Adipocyte (in vitro differentiated cells): ENCODE measurements at places on chromosomes 2 and 18.

GRCh38 chr18:76448256-76449110, 46.6 kb downstream of the ZNF516 start:
- DNase-seq: no peak

DNA sequence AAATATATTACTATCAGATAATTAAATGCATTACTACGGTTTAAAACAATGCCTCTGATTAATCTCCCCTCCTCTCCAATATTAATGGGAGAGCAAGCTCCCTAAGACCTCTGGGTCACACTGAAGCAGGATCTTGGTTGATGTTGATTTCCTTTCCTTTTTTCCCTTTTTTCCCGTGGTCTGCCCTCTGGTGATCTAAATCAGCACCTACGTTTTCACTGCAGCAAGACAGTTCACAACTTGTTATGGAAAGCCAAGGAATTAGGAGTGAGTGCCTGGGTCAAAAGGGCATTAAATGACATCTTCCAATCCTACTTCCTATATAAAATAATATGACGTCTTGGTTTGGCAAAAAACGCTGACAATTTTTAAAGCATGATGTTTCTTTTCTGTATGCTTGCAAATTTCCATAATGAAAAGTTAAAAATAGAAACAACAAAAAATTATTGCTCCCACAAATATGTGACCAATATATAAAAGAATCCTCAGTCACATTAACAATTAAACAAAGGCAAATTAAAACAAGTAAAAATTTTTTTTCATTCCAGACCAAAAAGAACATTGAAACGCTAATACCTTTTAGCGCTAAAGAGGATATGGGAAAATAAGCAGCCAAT, 7.9 kb upstream of the CFAP36 start:
- DNase-seq: peak; percentile 71

DNA sequence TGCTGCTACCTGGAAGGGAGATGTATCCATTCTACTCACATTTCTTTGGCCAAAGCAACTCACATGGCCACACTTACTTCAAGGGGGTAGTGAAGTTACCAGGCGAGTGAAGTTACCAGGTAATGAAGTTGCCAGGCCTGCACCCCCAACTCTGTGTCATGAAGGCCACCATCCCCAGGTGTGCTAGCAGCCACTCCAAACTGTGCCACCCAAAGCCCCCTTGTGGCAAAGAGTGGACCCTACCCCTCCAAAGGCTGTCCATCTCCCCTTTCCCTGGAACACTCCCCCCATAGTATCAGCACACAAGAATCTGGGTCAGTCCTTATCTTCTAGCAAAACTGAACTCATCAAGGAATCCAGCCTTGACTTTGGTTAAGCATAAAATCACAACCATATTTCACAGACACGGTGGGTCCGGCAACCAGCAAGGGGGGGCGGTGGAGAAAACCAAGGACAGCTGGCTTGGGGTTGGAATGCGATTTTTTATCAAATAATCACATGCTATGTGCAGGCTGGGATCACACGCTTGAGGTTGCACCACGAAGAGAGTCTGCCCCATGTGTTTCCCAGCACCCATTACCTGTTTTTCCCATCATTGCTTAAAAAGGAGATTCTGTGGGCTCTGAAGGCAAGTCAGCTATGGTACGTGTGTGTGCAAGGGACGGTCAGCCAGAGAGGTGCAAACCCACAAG, 60.9 kb downstream of the ZFP36L2 start:
- DNase-seq: no peak

GRCh38 chr2:215702116-215702902, 266.4 kb upstream of the FN1 start:
- DNase-seq: no peak

- DNase-seq: no peak
These were observed 49.0 kb downstream of the CAPN13 start for GRCh38 chr2:30758191-30758651.

- DNase-seq: no peak
These were observed 26.3 kb upstream of the TMEM182 start for GRCh38 chr2:102735416-102736109.

- no peak for DNase-seq
These were observed 246.3 kb upstream of the NRP2 start for GRCh38 chr2:205435970-205436369.

GRCh38 chr2:47172156-47172921, 17.2 kb upstream of the STPG4 start:
- no peak for DNase-seq

- DNase-seq: peak; percentile 18
These were observed 64.0 kb downstream of the RALBP1 start for GRCh38 chr18:9539283-9539682.

- no peak for DNase-seq
These were observed 75.8 kb upstream of the ZEB2 start for GRCh38 chr2:144595686-144596072.

- DNase-seq: no peak
These were observed 204.6 kb downstream of the MGAT5 start for GRCh38 chr2:134458473-134458853.

- DNase-seq: no peak
These were observed 50.1 kb downstream of the CIB4 start for GRCh38 chr2:26590980-26591618.

DNA sequence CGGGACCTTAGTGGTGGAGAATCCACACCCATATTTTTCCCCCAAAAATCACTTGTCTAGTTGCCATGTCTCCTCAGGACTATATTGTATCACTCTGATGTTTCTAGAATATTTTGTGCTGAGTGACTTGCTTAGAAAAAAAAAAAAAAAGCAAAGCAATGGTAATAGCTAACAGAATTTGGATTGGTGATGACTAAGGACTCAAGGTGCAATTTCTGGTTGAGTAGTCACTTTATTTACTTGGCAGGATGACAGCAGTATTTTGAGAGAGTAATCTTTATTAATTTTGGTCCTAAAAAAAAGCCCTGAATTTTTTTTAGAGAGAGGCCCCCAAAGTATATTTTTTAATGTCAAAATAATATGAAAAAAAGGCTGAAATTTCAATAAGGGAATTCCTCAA, 32.8 kb upstream of the MYO3B start:
- no peak for DNase-seq

DNA sequence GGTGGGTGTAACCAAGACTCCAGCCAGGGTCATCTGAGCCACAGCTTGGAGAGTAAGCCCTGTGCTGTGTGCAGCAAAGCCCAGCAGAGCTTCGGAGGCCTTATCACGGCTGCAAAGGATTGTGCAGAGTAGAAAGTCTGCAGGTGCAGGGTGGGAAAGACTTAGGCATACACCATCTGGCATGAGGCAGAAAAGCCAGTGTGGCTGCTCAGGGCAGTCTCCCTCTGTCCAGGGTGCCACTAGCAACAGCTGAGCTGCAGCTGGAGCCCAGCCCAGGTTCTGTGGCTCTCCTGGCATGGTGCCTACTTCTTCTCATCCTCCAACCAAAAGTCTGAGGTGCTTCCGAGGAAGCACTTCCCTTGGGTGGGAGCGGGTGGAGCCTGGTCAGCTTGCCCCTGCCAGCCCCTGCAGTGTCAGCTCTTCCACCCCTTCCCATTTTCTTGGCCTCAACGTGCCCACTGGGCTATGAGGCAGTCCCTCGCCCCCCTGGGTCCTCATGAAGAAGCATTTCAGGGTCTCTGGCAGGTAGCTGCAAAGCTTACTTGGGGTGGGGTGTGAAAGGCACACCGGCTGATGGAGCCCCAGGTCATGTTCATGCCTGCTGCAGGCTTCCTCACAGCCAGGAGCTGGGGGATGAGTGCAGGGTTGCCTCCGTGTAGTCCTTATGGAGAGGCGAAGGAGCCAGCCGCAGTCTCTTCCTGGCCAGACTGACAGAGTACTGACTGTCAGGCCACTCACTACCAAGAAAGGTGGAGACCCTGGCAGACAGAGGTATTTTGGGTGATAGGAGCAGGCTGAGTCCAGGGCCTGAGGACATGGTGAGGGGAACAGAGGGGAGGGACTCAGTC, 4.8 kb downstream of the AMER3 start:
- DNase-seq: no peak

DNA sequence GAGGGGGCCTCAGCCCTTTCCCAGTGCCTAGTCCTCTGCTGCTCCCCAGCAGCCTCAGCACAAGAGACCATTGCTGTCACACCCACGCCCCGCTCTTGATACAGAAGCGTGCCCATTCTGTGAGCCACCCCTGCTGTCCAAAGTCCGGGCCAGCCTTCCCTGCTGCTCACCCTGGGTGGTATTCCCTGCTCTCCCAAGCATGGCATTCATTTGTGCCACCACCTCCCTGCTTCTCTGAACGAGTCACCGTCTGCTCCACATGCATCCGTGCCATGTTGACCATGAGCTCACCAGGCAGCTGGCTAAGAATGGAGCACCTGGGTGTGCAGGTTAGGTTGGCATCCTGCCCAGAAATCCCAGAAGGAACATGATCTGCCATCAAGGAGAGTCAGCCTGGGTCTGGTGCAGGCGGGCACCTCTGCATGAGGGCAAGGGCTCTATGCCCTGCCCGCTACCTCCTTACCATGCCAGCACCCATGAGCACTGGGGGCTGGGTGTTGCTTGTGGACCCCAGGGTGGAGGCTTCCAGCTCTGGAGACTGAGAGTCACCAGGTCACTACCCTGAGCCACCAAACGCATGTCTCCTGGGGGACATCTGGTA, 63.0 kb downstream of the TWIST2 start:
- no peak for DNase-seq

- DNase-seq: no peak
These were observed 24.1 kb downstream of the TFPI start for GRCh38 chr2:187529977-187530721.

GRCh38 chr18:42404151-42404550, 449.1 kb downstream of the PIK3C3 start:
- no peak for DNase-seq

DNA sequence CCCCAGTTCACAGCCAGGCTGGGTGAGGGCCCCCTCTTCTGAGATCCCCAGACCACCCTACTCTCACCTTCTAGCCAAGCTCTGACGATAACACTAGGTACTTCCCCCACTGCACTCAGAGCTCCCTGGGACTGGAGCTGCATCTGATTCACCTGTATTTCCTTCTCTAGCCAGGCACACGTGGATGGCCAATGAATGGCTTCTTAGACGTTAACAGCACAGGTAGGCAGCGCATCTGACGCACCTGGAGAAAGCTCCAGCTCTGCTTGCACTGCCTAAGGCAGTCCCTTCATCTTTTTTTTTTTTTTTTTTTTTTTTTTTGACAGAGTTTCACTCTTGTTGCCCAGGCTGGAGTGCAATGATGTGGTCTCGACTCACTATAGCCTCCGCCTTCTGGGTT, 48.1 kb downstream of the GALNT14 start:
- DNase-seq: no peak

DNA sequence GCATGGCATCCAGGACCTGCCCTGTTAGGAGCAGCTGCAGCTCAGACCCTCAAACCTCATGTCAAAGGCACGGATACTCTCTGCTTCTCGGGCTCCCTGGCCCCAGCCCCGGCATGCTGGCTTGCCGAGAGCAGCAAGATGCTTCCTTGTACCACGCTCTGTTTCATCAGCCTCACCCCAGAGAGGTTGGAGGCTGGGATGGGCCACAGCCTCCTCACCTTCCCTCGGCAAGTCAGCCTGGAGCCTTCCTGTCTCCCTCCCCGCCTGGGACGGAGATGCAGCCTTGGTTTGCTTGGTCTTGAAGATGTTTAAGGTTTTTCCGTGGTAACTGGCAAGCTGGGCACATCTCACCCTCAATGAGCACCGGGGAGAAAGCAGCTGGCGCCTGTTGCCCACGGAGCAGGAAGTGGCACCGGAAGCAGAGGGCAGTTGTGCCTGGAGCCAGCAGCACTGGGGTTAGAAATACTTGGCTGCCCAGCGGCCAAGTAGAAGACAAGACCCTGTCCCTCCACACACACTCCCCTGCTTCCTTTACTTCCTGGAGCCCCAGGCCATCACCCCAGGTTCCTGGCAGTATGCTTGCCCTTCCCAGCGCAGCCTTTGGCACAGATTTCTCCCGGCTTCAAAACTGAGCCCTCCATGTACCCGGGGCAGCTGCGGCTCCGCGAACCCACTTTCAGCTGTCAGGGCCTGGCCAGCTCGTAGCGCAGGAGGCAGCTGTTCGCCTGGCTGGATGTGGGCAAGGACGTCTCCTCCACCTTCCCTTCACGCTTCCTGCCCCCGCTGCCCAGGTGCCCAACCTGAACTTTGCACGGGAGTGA, 17.4 kb downstream of the FBLN7 start:
- DNase-seq: no peak

DNA sequence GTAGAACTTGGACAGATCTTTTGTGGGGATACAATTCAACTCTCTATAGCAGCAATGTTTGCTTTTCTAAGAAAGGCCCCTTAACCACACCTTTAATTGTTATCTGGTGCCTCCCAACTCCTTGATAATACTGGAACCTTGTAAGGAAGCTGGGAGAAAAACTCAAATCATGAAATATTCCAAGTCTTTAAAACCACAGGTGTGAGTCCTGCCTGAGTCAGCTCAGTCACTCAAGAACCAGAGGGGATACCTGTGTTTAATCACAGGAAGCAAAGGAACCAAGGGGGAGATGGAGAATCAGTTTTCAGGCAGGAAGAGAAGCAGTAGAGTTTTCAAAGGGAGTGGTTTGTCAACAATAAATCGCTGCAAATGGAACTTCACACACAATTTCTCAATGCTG, 159.9 kb downstream of the LAMA3 start:
- DNase-seq: no peak

DNA sequence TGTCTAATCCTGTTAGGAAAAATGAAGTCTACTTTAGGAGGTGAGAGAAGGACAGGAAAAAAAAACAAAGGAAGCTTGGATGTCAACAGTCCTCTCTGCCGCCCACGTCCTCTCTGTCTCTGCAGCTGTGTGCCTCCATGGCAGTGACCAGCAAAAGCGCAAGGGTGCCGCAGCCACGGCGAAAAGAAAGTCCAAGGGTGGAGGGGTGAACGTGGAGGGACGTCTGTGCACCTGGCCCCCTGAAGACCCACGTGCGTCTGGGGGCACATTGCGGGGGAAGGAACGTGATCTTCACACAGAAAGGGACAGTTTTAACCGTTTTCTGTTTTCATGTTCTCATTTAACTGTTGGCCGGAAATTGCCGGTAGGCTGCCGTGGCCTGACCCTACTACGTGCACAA, 152.7 kb downstream of the MBP start:
- no peak for DNase-seq

DNA sequence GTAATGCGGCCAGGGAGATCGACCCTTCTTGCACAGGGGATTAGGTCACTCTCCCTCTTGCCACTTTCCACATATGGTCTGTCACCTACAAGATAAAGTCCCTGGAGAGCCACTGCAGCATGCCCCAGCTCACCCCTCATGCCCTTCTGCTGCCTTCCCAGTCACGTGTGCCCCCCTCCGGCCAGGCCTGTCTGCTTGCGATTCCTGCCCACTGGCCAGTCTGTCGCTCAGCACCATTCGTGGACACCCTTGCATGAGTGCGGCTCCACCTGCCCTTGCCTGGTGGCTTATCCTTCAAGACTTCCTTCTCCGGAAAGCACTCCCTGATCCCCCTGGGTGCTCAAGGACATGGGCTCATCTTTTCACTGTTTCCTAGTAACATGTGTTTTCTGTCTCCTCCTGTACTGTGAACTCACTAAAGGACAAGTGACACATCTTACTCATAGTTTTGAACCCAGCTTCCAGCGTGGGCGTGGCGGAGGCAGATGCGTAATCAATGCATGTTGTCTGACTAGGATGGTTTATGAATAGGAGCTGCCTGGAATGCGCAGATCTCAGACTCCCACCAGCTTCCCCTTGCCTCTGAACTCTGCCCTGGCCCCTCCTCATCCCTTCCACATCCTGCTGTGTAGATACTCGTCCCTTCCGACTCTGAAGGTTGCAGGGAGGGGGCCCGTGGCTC, 7.8 kb upstream of the NT5DC4 start:
- peak; percentile 25 for DNase-seq
